Stimulated activated CD4-positive, alpha-beta T cell treated with anti-CD3 and anti-CD28 coated beads, Interleukin-4, amount 100 ng/mL, for 48 hours (primary cell): ENCODE measurements at places on chromosomes 1 and 21.

- no peak for DNase-seq
Observed at GRCh38 chr1:109617291-109617801, 2.1 kb downstream of the GNAT2 start.

GRCh38 chr1:234841710-234842231 is 231.8 kb upstream of the IRF2BP2 start:
- DNase-seq = no peak

GRCh38 chr1:72439036-72439435 is 156.7 kb upstream of the NEGR1 start:
- no peak for DNase-seq

DNA sequence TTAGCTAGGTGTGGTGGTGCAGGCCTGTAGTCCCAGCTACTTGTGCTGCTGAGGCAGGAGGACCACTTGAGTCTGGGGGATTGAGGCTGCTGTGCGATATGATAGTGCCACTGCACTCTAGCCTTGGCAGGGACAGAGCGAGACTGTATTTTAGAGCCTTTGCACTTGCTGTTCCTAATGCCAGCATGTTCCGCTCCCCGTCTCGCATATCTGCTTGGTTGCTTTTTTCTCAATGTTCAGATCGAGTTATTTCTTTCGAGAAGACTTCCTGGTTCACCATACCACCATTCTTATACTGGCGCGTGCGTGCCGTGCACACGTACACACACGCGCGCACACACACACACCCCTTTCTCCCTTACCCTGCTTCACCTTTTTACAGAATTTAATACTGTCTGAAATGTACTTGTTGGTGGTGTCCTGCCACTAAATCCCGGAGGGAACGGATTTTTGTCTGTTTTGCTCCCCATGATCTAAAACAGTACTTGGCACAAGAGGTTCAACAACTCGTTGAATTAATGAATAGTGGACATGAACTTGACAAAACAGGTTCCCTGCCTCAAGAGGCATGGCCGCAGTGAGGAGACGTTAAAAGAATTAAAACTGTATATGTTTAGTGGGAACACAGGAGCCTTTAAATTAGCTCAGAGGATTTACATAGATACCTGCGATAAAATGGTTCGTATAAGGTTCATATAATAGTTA is 1.1 kb upstream of the RPRD2 start:
- DNase-seq = no peak

DNA sequence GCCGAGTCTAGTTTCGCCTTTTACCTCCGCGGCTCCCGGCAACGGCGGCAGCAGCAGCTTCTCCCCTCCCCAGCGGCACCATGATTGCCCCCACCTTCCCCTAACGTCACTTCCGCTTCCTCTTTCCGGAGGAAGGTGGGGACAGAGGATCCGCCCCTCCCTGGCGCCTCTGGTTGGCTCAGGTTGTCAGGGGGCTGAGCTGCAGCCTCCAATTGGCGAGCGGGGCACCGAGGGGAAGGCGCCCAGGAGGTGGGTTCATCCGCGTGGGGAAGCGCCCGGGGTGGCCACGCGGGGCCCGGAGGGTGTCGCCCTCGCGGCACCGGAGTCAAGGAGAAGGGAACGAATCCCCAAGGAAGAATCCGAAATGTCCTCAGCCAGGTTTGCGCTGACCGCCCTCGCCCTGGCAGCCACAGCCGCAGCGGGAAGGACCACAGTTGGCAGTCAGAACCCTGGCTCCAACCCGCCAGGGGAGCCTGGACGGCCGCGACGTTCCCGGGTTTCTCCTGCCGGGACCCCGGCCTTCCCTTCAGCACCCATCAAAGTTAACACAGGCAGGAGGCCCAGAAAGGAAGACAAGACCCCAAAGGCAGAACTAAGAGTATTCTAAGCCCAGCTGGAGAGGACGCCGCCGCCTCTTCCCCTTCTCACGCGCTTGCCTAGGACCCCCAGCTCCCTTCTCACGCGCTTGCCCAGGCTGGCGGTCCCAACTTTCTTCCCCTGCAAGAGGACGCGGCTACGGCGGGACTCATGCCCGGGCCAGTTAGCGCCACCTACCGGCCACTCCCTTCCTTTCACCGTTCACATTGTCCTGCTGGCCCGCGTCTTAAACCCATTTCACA is at the start of gene MTF1:
TSS of gene MTF1 (minus strand) at position 86 of the 839 bp plus-strand sequence. CDS start 1,934 bp downstream, outside the sequence.
- DNase-seq = peak; percentile 95

- no peak for DNase-seq
Observed at GRCh38 chr1:41649396-41650027, 165.0 kb upstream of the EDN2 start.

DNA sequence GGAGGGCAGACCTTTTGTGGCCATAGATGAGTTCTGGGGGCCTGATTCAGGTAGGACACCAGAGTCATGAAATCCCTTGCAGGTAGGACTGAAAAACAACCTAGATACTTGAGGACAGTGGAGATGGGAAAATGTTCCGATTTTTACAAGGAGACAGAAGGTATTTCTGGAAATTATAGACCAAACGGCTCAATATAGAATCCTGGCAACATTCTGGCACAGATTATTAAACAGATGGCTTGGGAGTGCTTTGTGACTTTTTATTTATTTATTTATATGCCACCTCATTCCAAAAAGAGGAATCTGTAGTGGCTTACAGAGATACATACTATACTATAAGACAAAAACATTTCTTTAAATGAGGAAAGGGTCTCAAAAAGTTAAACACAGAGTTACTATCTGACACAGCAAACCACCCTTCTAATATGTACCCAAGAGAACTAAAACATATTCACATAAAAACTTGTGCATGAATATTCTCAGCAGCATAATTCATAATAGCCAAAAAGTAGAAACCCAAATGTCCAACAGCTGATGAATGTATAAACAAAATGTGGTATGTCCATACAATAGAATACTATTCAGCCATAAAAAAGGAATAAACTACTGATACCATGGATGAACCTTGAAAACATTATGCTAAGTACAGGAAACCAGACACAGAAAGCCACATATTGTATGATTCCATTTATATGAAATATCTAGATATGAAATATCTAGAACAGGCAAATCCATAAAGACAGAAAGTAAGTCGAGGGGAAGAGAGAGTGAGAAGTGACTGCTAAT is 49.8 kb downstream of the CDK18 start:
- DNase-seq = no peak

DNA sequence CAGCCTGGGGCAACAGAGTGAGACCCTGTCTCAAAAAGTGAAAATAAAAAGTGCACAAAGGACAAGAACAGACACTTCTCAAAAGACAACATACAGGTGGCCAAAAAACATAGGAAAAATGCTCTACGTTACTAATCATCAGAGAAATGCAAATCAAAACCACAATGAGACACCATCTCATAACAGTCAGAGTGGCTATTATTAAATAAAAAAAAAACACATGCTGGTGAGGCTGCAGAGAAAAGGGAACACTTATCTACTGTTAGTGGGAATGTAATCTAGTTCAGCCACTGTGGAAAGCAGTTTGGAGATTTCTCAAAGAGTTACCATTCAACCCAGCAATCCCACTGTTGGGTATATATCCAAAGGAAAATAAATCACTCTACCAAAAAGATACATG is 173.2 kb downstream of the SMYD3 start:
- DNase-seq = no peak

DNA sequence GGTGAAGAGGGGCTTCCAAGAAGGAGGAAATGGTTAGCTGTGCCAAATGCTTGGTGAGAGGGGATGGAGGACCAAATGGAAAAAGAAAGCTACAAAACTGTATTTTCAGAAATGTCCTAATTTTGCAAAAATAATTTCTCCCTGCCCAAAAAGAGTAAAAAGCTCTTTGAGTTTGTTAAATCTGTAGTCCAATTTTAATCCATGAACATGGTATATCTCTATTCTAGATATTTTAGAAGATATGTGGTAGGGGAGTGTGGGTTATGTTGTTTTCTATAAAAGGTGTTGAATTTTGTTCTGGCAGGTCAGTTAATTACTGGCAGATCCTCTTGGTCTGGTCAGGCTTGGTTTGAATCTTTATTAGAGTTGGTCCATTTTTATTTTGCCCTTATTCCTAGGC is 474.1 kb upstream of the VAMP3 start:
- no peak for DNase-seq

DNA sequence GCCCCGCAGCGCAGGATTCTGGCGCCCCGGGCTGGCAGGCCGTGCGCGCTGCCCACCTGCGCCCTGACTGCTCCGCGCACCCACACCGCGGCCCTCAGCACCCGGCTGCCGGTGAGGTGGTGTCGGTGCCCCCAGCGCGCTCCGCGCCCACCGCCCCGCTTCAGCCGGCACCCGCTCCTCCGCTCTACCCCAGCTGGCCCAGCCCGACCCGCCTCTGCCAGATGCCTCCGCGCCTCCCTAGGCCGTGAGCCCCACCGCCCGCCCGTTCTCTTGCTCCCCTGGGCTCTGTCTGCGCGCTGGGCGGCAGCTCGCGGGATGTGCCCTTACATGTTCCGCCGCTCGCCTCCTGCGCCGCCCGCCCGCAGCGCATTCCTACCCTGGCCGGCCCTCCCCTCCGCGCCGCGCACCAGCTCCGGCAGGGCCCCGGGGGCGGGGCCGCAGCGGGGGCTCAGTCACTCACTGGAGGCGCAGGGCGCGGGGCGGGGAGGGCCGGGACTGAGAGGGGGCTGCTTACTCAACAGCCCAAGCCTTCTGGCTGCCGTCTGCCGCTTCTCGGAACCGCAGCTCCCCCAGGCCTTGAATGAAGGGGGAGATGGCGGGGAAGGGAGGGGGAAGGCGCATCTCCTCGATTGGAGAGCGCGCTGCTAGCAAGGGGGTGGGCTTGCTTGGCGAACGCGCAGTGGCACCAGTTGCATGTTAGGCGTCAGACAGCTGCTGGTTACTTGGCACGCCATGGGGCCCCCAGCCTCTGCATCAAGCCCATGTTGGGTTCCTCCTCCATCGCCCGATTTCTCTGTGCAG is at the start of gene PHLDA3:
TSS of gene PHLDA3 (minus strand) at position 345 of the 801 bp plus-strand sequence. CDS start 402 bp downstream, outside the sequence.
- DNase-seq = peak; percentile 24

- no peak for DNase-seq
Observed at GRCh38 chr21:8991968-8992621, 1529.3 kb upstream of the TPTE start.

DNA sequence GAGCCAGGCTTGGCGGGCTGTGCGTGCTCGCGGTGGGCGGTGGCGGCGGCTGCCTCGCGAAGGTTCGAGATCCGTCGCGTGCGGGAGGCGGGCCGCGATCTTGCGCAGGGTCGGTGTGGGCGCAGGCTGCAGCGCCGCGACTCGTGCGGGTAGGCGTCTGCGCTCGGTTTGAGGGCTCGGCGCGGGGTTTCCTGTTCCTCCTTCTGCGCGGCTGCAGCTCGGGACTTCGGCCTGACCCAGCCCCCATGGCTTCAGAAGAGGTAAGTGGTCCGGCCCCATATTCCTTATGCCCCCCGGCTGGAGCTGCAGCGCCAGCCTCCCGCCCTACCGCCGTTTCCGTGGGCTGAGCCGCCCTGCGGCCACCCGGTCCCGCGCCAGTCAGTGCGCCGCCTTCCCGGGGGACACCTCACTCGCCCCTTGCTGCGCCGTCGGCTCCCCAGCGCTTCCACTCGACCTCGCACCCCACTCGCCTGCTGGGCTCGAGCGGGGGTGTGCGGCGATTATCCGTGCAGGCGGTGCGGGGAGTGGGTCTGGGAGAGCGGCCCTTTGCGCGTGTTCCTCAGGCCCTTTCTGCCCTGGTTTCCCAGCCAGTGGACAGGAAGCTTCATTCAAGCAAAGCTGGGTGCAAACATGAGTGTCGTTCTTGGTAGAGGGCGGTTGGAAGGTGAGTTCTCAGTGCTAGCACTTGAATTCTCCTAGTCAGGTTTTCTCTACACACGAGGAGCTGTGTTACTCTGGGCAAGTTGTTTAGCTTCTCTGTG is at the start of gene CACYBP:
TSS of gene CACYBP (plus strand) at position 12 of the 761 bp plus-strand sequence. CDS start at position 246, 234 bp downstream.
- peak; percentile 30 for DNase-seq

GRCh38 chr1:55864251-55864650 is 649.1 kb upstream of the USP24 start:
- no peak for DNase-seq

- DNase-seq = no peak
Observed at GRCh38 chr21:44349416-44349846, 4.0 kb upstream of the TRPM2 start.

DNA sequence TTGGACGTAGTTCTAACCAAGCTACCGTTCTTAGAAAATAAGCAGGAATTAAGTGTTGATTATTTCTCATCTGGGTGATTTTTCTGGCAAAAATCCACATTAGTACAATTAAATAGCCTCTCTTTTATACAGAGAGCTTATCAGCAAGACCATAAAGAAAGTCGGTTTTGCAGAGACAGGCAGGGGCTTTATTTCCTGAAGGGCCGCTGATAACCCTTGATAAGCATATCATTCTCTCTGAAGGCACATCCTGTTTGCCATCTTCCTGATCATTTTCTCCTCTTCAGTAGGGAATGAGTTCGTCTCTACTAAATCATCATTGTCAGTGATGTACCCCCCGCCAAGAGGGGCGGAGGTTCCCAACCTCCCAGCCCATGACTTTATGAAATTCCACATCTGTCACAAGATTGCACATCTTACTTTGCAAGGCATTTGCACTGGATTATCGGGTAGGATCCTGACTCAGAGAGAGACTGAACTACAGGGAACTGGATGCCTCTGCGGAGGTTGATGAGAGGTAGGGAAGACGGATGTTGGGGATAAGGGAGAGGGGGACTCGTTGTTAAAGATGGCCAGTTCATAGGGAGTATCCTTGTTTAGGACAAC is 115.7 kb downstream of the KCNJ6 start:
- no peak for DNase-seq

GRCh38 chr1:29674627-29675326 is 438.5 kb downstream of the PTPRU start:
- no peak for DNase-seq

DNA sequence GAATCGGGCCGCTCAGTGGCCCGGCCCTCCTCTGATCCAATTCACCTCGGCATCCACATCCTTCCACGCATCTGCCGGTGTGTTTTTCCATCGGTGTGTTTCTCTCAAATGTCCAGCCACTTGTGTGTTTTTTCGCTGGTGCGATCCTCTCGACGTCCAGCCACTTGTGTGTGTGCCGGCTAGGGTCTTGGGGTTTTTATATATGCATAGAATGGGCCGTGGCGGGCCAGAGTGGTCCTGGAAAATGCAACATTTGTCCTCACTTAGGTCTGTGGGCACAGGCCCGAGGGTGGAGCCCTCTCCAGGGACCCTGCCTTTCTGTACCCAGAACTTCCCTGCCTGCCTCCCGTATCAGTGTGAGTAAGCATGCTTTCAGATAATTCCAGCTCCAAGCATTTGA is 1106.4 kb downstream of the AMY1C start:
- DNase-seq = no peak

DNA sequence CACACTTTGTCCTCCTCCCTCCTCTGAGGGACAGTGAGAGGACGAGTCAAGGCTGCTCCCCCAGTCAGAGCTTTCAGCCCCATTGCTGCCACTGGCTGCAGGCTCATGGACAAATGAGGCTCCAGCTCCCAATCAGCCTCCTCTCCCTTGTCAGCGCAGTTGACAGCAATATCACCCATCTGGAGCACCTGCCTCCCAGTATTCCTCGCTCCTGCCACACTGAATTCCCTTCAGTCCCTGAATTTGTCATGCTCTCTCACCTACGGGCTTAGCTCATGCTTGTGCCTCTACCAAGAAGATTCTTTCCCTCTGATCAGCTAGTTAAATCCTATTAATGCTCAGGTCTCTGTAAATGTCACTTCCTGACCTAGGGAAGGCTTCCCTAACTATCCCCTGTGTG is 54.4 kb upstream of the SYT6 start:
- no peak for DNase-seq
